ENCODE measurements at places on chromosomes 2 and 18. TPM values are rescaled to one million over a fixed set of nuclear protein-coding genes. Genes with fewer than 3 reads are reported as not detected.

FABP1 gene
- total RNA-seq: not detected

ALPI gene
- not detected for total RNA-seq

PLEKHH2 gene
- 2.8 TPM for total RNA-seq

TMX3 gene
- 63.3 TPM for total RNA-seq

Data from mammary epithelial cell (primary cell).